ENCODE measurements at places on chromosomes 3 and 15.
A peak's percentile ranks its signal among the peaks of the same experiment; 100 is the strongest.

DNA sequence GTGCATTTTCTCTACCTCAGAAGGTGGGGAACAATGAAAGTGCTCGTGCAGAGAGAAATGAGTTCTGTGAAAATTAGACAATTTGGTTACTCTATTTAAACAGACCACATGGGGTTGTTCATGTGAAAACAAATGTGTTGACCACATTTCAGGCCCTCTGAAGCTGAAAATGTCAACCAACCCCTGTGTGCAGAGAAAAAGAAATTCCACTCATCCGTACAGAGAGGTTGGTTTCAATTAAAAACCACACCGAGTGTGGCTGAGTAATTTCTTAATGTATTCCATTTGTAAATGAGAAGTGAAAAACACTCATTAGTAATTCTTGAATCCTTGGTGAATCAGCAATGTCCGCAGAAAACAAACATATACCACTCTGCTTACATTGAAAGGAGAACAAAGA, 46.9 kb upstream of the SLC7A14 start:
- peak; percentile 65 for DNase-seq

DNA sequence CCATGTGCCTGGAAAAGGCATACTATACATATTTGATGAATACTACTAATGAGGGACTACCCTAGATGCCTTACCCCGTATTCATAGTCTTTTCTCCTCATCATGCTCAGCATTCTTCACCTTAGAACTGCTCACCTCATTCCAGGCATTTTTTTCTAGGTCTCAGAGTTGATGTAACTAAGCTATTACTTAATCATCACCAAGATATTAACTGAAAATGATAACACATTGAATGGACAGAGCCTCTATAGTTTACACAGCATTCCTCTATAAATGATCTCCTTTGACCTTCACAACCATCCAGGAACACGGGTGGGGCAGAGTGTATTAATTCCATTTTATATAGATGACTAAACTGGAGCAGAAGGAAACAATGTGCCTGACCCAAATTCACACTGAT, 174.1 kb upstream of the DPH6 start:
- peak; percentile 52 for DNase-seq

DNA sequence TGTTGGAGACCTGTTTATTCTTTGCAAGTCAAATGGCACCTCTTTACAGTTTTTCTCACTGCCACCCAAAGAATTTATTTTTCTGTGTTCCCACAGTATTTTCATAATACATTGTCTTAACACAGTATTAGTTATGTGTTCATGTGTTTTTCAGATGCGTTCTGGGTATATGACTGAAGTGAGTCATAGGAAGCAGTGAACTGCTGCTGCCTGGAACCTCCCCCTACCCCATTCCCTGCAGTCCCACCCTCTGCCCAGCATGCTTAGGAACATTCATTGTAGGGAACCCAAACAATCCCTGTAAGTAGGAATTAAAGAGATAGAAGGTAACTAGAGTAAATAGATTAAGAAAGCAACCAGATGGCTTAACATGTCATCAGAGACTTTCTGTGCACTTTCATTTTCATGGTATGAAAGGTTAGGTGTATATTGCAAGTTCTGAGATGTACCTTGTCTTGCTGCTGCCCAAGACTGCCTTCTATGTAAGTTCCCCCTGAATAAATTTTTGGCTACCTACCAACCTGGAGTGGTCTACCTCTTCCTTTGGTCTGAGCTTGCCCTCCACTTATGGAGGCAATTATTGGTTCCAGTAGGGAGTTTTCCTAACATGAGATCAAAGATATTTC, 21.9 kb upstream of the SQOR start:
- DNase-seq, result peak; percentile 49

GRCh38 chr3:23845326-23846216, 39.8 kb downstream of the UBE2E1 start:
- DNase-seq, result no peak

- DNase-seq, result no peak
Observed at GRCh38 chr3:117922039-117922438, 1112.6 kb downstream of the IGSF11 start.

GRCh38 chr15:72599855-72600464, 54.5 kb upstream of the GOLGA6B start:
- peak; percentile 56 for DNase-seq

GRCh38 chr3:72538070-72538745, 310.0 kb downstream of the SHQ1 start:
- DNase-seq, result no peak

DNA sequence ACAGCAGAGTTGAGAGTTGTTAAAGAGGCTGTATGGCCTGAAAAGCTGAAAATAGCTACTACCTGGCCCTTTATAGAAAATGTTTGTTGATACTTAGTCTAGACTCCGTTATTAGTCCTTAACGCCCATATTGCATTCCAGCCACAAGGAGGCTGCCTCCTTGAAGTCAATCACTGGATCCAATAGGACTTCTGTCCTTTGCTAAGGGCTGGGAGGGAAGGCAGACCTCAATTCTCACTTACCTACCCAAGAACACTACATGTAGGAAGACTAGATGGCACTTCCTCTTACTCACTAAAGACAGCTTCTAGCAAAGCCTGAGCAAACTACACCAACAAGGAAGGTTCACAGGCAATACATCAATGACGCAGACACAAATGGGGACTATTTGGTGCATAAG, 139.5 kb upstream of the HACD2 start:
- DNase-seq, result no peak

DNA sequence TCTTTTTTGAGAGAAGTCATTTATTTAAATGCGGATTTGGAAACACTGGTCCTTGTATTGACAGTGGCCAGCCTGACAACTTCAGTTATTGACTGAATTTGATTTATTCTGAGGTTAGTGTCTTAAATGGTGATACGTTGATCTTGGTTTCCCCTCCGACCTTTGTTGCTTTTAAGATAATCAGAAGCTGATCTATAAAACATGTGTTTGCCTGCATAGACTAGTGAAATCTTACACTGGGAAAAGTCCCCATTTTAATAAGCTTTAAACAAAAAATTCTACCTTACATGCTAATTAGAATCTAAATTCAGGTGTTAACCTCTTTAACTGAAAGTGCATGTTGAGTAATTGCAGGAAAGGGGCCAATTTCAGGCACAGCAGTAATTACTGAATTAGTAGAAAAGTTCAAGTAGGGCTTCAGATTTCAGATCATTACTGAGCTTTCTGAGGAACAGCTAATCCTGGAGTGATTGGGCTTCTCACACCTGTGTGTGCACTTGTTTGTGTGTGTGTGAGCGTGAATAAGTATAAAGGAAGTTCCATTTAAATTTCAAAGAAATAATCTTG, 221.4 kb downstream of the SOX2 start:
- DNase-seq, result no peak

GRCh38 chr15:78761891-78762385, 49.3 kb downstream of the ADAMTS7 start:
- DNase-seq, result no peak

DNA sequence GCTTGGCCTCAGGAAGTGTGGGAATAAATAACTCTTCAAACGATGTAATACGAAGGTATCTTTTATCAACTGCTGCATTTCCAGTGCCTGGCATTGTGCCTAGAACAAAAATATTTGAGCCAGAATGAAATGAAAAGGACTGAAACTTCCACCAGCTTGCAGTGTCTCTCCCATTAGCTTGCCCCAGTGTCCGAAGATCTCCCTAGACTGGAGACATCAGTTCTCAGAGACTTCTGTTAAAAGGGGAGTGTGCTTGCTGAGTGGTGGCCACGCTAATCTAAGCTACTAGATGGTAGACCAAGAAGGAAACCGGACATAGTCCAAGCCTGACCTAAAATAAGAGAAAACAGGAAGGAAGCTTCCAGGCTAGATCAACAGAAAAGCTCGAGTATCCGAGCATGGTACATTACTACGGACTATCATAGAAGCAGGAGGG, 28.6 kb downstream of the KCNAB1 start:
- DNase-seq, result no peak

DNA sequence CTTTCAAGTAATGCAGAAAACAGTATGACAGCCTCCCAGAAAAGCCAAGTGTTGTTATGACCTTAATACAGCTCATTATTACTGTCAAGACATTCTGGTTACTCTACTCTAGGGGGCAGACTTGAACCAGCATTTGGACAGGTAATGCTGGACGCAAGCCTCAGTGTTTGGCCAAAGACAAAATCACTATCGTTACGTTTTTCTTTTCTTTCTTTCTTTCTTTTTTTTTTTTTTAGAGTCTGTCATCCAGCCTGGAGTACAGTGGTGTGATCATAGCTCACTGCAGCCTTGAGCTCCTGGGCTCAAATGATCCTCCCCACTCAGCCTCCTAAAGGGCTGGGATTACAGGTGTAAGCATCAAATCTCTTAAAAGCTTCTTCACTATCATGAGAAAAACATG, 29.4 kb upstream of the TMEM45A start:
- DNase-seq, result peak; percentile 77

DNA sequence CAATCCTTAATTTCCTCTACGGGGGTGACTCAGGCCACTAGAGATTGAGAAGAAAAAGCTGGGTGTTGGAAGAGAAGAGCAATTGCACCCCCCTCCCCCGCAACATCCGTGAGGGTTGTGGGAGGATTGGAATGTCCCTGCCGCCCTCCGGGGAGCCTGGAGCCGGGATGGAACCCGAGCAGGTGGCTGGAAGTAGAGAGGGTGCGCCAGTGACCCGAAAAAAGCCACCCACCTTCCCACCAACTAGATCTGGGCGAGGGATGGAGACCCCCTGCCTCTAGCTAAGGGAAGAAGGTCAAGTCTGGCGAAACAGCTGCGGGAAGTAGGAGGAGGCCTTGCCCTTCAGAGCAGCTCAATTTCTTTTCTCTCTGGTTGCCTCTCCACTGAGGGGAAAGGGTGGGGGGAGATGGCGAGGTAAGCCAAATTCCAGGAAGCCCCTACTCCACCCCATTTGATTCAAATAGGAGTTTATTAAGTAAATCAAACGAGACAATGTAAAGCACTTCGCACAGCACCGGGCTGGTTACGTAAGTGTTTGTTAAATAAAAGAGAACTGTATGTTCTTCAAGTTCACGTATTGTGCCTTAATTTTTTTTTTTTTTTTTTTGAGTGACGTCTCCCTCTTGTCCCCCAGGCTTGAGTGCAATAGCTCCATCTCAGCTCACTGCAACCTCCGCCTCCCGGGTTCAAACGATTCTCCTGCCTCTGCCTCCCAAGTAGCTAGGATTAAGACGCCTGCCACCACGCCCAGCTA, 1.1 kb upstream of the WWTR1 start:
- DNase-seq, result peak; percentile 80

- DNase-seq, result peak; percentile 85
Observed at GRCh38 chr15:62603742-62604141, 438.7 kb upstream of the C2CD4B start.

DNA sequence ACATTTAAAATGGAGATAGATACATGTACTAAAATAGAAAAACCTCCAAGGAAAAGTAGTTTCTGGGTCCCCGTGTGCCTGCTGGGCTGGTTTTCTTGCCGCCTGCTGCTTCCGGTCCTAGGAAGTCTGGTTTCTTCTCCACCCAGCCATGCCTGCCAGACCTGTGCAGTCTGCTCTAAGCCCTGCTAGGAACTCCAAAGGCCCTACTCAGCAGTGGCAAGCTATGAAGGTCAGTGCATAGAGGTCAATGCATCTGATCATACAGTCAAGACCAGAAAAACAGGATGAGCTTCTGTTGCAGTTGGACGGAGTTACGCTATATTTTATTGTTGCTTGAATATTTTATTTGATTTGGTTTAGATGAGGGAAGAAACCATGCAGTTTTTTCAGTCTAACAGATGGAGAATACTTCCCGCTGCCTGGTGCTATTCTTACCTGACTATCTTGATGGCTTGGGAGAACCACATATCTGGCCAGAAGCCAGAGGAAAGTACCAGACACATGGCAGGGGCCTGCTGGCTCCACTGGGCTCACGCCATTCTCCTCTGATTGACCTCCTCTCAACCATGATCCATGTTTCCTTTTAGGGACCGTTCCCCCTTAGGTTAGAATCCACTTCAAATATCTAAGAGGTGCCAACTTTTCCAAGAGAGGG, 226.8 kb upstream of the ST8SIA2 start:
- no peak for DNase-seq

- DNase-seq, result peak; percentile 72
Observed at GRCh38 chr15:35309886-35310285, 224.8 kb upstream of the NANOGP8 start.

DNA sequence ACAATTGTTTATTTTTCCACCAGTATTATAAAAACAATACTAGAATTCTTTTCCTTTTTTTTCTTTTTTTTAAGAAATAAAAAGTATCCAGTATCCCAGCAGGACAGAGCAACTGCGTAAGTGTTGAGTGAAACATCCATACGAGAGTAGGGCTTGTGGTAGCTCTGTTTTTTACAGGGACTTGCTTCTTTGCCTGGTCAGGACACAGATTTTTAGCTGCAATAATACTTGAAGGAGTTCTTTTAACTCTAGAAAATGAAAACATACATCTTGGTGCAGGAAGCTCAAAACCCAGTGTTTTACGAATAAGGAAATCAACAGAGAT, 297.7 kb upstream of the NR2E3 start:
- no peak for DNase-seq

DNA sequence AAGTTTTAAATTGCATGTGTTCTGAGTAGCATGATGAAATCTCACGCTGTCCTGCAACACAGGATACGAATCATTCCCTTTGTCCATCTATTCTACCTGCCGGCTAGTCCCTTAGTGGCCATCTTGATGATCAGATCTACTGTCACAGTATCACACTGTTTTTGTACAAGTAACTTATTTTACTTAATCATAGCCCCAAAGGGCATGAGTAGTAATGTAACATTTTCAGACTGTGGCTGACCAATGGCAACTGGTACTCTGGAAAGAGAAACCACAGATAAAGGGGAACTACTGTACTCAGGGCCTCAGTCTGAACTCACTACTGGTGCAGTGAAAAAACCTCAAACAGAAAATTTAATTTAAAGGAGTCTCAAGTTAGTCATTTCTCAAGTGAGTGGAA, 127.3 kb upstream of the MRPL3 start:
- peak; percentile 57 for DNase-seq

GRCh38 chr3:13615019-13615528, 66.1 kb downstream of the FBLN2 start:
- DNase-seq, result no peak

- DNase-seq, result peak; percentile 78
Observed at GRCh38 chr3:69294014-69294766, 91.7 kb downstream of the FRMD4B start.

- no peak for DNase-seq
Observed at GRCh38 chr15:89369341-89369947, 34.8 kb upstream of the POLG start.

DNA sequence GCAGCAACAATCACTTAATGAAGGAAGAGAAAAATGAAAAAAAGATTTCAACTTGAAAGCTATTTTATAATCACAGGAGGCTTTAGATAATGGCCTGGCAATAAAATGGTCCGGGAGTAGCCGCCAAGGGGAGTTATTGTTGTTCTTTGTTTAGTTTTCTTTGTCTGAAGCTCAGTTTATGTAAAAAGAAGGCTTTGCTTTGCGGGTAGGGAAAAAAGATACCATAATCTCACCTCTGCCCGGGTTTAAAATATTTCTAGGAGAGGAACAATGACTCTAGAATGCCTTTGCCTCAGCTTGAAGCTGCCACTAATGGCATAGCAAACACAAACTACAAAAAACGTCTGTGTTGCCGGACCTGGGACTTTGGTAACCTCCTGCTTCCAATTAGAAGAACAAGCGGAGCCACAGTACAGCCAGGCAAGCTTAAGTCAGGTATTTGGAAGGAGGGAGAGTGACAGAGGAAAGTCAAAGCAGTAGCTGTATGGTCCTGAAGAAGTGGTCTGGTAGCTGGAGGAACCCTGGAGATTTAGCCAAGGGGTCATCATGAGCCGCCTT, 764.5 kb downstream of the TUSC7 start:
- no peak for DNase-seq

All from fibroblast of upper back skin (primary cell).